ENCODE measurements at places on chromosomes 6 and 20. TPM values are rescaled to one million over a fixed set of nuclear protein-coding genes. Genes with fewer than 3 reads are reported as not detected.

MRAP2 gene
- total RNA-seq = 14.6 TPM

PNLDC1 gene
- total RNA-seq = 0.72 TPM

DACT2 gene
- total RNA-seq = 2.0 TPM

USP49 gene
- 1.7 TPM for total RNA-seq

ZDHHC14 gene
- total RNA-seq = 8.4 TPM

MYL9 gene
- total RNA-seq = 582 TPM

SLC44A4 gene
- total RNA-seq = 779 TPM

SNAP25 gene
- total RNA-seq = 0.67 TPM

YTHDF1 gene
- total RNA-seq = 38.7 TPM

CRIP3 gene
- 1.8 TPM for total RNA-seq

LAMA4 gene
- 35.1 TPM for total RNA-seq

SERPINB6 gene
- 285 TPM for total RNA-seq

GPR63 gene
- 1.9 TPM for total RNA-seq

PAK5 gene
- total RNA-seq = 0.07 TPM

PEX7 gene
- total RNA-seq = 12.7 TPM

MLIP gene
- total RNA-seq = 1.2 TPM

TMC2 gene
- not detected for total RNA-seq

TMEM151B gene
- 0.19 TPM for total RNA-seq

SPATA25 gene
- 1.5 TPM for total RNA-seq

HLA-DQB1 gene
- total RNA-seq = 1.8 TPM

PLN gene
- 24.1 TPM for total RNA-seq

ZNF165 gene
- total RNA-seq = 5.3 TPM

NUP153 gene
- total RNA-seq = 29.8 TPM

CRISP3 gene
- total RNA-seq = not detected

GSTA1 gene
- 6.8 TPM for total RNA-seq

LY6G6D gene
- total RNA-seq = not detected

TBC1D20 gene
- 25.4 TPM for total RNA-seq

BCAS1 gene
- 67.9 TPM for total RNA-seq

RIPOR3 gene
- total RNA-seq = 1.9 TPM

TRIM31 gene
- total RNA-seq = 44.4 TPM

UBD gene
- total RNA-seq = 0.86 TPM

KIF25 gene
- 0.21 TPM for total RNA-seq

VARS2 gene
- 55.6 TPM for total RNA-seq

HRH3 gene
- not detected for total RNA-seq

HCRTR2 gene
- not detected for total RNA-seq

FAM217A gene
- total RNA-seq = not detected

ARFGEF3 gene
- total RNA-seq = 22.2 TPM

EYA2 gene
- total RNA-seq = 8.9 TPM

VGLL2 gene
- not detected for total RNA-seq

NMBR gene
- total RNA-seq = not detected

ARMC12 gene
- not detected for total RNA-seq

PRRT1 gene
- total RNA-seq = 0.90 TPM

TNFRSF6B gene
- not detected for total RNA-seq

METTL24 gene
- total RNA-seq = 0.54 TPM

GTSF1L gene
- total RNA-seq = not detected

PCK1 gene
- 272 TPM for total RNA-seq

NRSN1 gene
- total RNA-seq = not detected

LGSN gene
- 13.2 TPM for total RNA-seq

HECA gene
- total RNA-seq = 41.1 TPM

HCK gene
- total RNA-seq = 6.6 TPM

FNDC1 gene
- total RNA-seq = 0.05 TPM

Data from colonic mucosa (tissue), 4 donors.